ENCODE measurements at places on chromosomes 5 and 9. TPM values are rescaled to one million over a fixed set of nuclear protein-coding genes. Genes with fewer than 3 reads are reported as not detected.

DNA sequence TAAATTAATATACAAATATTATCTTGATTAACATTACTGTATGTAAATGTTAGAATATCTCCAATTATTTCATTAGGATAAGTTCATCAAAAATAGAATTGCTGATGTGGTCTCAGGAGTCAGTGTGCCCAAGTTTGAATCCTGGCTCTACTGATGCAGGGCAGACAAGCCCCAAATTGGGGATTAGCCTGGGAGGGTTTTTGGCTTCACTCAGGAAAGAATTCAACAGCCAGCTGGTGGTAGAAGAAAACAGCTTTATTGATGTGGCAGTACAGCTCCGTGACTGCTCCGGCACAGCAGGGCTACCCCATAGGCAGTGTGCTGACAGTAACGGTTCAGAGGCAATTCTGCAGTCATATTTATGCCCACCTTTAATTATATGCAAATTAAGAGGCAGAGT is 32.5 kb downstream of the COL27A1 start:
- H3K4me3 ChIP-seq: no peak overlapping the region
- H3K27ac ChIP-seq: no peak overlapping the region
- H3K27me3 ChIP-seq: no peaks in the 10 kb centered on the region
- H3K36me3 ChIP-seq: peaks cover 5% of the 10 kb centered on the region
- H3K4me1 ChIP-seq: peaks cover 9% of the 10 kb centered on the region

DNA sequence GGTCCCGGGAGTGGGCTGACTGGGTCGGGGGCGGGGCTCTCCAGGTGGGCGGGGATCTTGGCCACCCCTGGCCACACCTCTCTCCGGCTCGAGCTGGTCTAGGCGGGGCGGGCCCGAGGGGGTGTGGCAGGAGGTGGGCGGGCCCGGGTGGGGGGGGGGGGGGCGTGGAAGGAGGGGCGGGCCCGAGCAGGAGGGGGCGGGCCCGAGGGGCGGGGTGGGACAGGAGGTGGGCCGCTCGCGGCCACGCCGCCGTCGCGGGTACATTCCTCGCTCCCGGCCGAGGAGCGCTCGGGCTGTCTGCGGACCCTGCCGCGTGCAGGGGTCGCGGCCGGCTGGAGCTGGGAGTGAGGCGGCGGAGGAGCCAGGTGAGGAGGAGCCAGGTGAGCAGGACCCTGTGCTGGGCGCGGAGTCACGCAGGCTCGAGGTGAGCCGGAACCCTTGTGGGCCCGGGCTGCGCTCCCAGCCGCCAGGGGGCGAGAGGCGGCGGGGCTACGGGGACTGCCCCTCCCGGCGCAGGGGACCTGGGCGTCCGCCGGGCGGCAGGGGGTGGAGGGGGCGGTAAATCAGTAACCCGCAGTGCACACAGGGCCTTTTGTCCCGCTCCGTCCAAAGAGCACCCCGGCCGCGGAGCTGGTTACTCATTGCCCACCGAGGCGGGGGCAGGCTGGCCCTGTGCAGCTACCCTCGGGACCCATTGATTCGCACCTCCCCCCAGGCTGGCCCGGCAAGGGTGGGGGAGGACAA is at the start of gene FGFR4:
Gene FGFR4 (plus strand): TSS at position 262 of the 744 bp plus-strand sequence. CDS start 2,688 bp downstream, outside the sequence.
- H3K4me1 ChIP-seq: peaks cover 24% of the 10 kb centered on the region
- peak; percentile 55 for DNase-seq

Gene GABRP
- 0.46 TPM for total RNA-seq

Gene MYMK
- not detected for total RNA-seq

GRCh38 chr9:114606068-114606467 is 5.0 kb upstream of the TMEM268 start:
- no peak overlapping the region for H3K4me3 ChIP-seq
- no peaks in the 10 kb centered on the region for H3K4me1 ChIP-seq
- peaks cover 3% of the 10 kb centered on the region for H3K36me3 ChIP-seq
- H3K27ac ChIP-seq: no peak overlapping the region
- DNase-seq: no peak

Gene HTR1A
- not detected for total RNA-seq

- no peaks in the 10 kb centered on the region for H3K36me3 ChIP-seq
- H3K4me1 ChIP-seq: peaks cover 11% of the 10 kb centered on the region
- H3K27ac ChIP-seq: no peak overlapping the region
- no peak for DNase-seq
Observed at GRCh38 chr9:110188101-110188500, 19.9 kb downstream of the C9orf152 start.

- H3K4me3 ChIP-seq: no peak overlapping the region
- H3K36me3 ChIP-seq: no peaks in the 10 kb centered on the region
- no peaks in the 10 kb centered on the region for H3K4me1 ChIP-seq
- no peak for DNase-seq
Observed at GRCh38 chr5:162393534-162393933, 326.0 kb downstream of the GABRG2 start.

DNA sequence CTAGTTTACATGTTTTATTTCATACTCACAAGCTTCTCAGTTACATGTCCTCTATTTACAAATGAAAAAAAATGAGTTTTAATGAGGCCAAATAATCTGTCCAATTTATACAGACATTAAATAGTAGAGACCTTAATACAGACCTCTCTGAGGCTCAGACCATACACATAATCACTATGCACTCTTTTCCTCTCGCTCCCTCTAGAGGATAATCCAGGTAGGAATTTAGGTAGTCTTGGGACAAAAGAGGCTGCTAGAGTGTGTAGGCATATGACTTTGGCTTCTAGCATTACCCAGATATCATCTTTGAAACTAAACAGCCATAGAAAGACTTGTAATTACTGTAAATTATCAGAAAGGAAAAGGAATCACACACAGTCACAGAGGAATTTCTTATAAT is 444.7 kb downstream of the HINT1 start:
- H3K27me3 ChIP-seq: no peaks in the 10 kb centered on the region
- H3K4me3 ChIP-seq: no peak overlapping the region
- no peaks in the 10 kb centered on the region for H3K4me1 ChIP-seq
- no peaks in the 10 kb centered on the region for H3K36me3 ChIP-seq
- H3K27ac ChIP-seq: no peak overlapping the region
- DNase-seq: no peak

DNA sequence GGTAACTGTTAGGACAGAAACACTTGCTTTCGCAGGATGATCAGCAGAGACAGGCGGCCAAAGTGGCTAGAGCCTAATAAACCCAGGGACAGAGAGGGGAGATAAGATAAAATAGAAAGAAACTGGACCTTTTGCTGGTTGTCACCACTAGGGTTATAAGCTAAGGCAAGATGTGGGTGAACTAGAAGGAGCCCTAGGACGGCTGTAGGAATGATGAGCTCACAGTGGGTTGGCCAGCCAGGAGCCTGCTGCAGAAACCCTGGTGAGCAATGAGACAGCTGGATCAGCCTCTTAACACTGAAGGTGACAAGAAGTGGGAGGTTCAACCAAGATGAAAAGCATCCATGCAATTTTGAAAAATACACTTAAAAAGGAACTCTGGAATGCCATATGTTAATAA is 13.5 kb downstream of the CTNND2 start:
- H3K36me3 ChIP-seq: no peaks in the 10 kb centered on the region
- H3K27ac ChIP-seq: no peak overlapping the region
- no peak for DNase-seq
- no peaks in the 10 kb centered on the region for H3K4me1 ChIP-seq
- H3K27me3 ChIP-seq: no peaks in the 10 kb centered on the region
- no peak overlapping the region for H3K4me3 ChIP-seq

Gene TMEM203
- 45.5 TPM for total RNA-seq

Gene ENTREP1
- total RNA-seq: 40.5 TPM

Gene CBY3
- not detected for total RNA-seq

GRCh38 chr9:133599470-133600173 is 9.6 kb downstream of the FAM163B start:
- H3K27ac ChIP-seq: no peak overlapping the region
- no peak overlapping the region for H3K4me3 ChIP-seq
- H3K27me3 ChIP-seq: peaks cover 28% of the 10 kb centered on the region
- no peaks in the 10 kb centered on the region for H3K36me3 ChIP-seq

Gene NKD2
- total RNA-seq: 4.5 TPM

DNA sequence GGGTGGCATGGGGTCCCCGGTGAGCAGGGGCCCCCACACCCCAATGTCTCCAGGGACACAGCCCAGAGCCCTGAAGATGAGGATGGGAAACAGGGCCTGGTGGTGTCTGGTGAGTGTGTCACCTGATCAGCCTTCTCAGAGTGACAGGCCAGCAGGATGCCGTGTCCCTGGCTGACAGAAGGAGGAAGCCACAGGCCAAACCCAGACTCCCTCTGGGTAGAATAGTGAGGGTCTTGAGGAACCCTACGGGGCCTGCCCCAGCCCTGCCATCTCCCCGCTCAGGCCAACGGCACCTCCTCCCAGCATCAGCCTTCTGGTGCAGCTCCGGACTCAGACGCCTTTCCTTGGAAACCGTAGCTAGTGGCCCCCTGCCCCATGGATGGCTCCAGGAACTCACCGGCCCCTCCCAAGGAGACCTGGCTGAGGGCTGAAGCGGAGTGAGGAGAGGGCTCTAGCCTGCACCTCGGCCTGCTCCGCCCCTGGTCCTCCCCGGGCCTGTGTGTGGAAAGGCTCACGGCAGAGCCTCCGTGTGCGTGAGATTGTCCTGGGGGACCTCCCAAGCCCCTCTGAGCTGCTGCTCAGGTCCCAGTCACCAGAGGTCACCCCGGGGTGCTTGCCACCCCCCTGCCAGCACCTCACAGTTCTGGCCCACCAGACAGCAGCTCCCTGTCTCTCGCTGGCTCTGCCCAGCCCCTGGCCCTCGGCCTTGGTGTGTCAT is 6.0 kb downstream of the RALGDS start:
- H3K4me1 ChIP-seq: peaks cover 70% of the 10 kb centered on the region
- peak; percentile 13 for DNase-seq
- no peak overlapping the region for H3K4me3 ChIP-seq
- H3K36me3 ChIP-seq: peaks cover 23% of the 10 kb centered on the region

Gene IFT74
- total RNA-seq: 11.9 TPM
